ENCODE measurements at places on chromosomes 6 and 20. TPM values are rescaled to one million over a fixed set of nuclear protein-coding genes. Genes with fewer than 3 reads are reported as not detected.
A peak's percentile ranks its signal among the peaks of the same experiment; 100 is the strongest.

Gene OR2B6
- not detected for total RNA-seq

GRCh38 chr6:103042336-103042735, 1648.8 kb downstream of the GRIK2 start:
- no peak overlapping the region for H3K4me3 ChIP-seq
- no peaks in the 10 kb centered on the region for H3K27me3 ChIP-seq
- no peaks in the 10 kb centered on the region for H3K36me3 ChIP-seq

DNA sequence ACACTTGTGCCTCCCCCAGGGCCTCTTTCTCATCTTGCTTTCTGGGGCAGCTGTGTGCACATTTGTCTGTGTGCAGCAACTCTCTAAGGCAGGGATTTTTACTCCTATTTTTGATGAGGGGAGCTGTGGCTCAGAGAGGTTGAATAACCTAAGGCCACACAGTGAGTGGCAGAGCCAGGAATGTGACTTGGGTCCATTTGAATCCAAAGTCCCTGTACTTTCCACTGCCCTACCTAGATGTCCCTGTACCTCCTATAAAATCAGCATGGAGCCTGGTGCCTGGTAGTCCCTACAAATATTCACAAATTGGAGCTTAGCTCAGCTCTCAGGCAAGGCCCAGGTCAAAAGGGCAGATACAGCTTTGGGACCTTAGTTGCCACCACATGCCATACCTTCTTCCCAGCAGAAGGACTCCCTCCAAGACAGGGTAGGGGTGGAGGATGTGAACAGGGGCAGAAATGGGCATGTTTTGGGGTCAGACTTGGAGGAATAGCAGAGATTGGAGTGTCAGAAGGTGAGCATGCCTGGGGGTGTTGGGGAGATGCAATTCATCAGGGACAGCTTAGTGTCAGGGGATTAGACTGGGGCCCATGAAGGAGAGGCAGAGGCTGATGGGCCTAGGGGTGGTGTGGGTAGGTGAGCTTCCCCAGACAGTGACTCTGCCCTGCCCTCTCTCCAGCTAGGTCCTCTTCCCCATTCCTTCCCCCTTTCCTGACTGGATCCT, 4.1 kb upstream of the VEGFA start:
- H3K4me3 ChIP-seq = no peak overlapping the region
- no peak for DNase-seq
- H3K4me1 ChIP-seq = peaks cover 15% of the 10 kb centered on the region
- H3K27ac ChIP-seq = no peak overlapping the region

- H3K4me3 ChIP-seq = peak overlapping the region; percentile 99
- peak overlapping the region; percentile 96 for H3K27ac ChIP-seq
- H3K27me3 ChIP-seq = no peaks in the 10 kb centered on the region
- H3K4me1 ChIP-seq = peaks cover 53% of the 10 kb centered on the region
Measured at GRCh38 chr20:44886266-44886651, 754 bp downstream of the YWHAB start.

GRCh38 chr6:126266664-126267063, 73.3 kb upstream of the CENPW start:
- H3K4me1 ChIP-seq = no peaks in the 10 kb centered on the region
- DNase-seq = no peak
- H3K27ac ChIP-seq = no peak overlapping the region
- no peaks in the 10 kb centered on the region for H3K27me3 ChIP-seq

- H3K27ac ChIP-seq = no peak overlapping the region
- H3K36me3 ChIP-seq = no peaks in the 10 kb centered on the region
- H3K4me1 ChIP-seq = peaks cover 7% of the 10 kb centered on the region
Measured at GRCh38 chr6:1131285-1132079, 180.4 kb upstream of the FOXQ1 start.
